ENCODE measurements at places on chromosomes 5 and 9. TPM values are rescaled to one million over a fixed set of nuclear protein-coding genes. Genes with fewer than 3 reads are reported as not detected.

GRCh38 chr5:127355337-127355736, 64.7 kb downstream of the MEGF10 start:
- H3K4me3 ChIP-seq: no peak overlapping the region
- H3K27ac ChIP-seq: no peak overlapping the region
- DNase-seq: no peak
- no peaks in the 10 kb centered on the region for H3K4me1 ChIP-seq
- H3K27me3 ChIP-seq: no peaks in the 10 kb centered on the region

- H3K4me1 ChIP-seq: no peaks in the 10 kb centered on the region
- H3K27me3 ChIP-seq: no peaks in the 10 kb centered on the region
These were observed 71.0 kb downstream of the INVS start for GRCh38 chr9:100170085-100170484.

DNA sequence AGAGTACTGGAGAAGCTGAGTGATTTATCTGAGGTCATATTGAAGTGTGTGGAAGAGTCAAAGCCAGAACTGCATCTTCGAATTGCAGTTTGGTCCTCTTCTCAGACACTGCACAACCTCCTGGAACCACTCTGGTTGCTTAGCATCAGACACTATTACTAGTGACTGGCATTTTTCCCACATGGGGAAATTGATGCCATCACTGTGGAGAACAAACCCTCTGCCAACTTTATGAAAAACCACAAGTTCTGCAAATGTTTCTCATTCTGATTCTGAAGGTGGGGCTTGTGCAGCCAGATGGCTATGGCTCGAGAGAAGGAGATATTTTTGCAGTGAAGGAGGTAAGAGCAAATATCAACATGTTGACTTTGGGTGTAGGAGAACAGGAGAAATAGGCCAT, 67.2 kb downstream of the KCTD16 start:
- H3K36me3 ChIP-seq: no peaks in the 10 kb centered on the region
- no peaks in the 10 kb centered on the region for H3K4me1 ChIP-seq
- no peak for DNase-seq

GRCh38 chr9:70760228-70760627, 345.8 kb upstream of the KLF9 start:
- DNase-seq: no peak
- H3K27me3 ChIP-seq: no peaks in the 10 kb centered on the region
- H3K4me3 ChIP-seq: no peak overlapping the region
- no peak overlapping the region for H3K27ac ChIP-seq

DNA sequence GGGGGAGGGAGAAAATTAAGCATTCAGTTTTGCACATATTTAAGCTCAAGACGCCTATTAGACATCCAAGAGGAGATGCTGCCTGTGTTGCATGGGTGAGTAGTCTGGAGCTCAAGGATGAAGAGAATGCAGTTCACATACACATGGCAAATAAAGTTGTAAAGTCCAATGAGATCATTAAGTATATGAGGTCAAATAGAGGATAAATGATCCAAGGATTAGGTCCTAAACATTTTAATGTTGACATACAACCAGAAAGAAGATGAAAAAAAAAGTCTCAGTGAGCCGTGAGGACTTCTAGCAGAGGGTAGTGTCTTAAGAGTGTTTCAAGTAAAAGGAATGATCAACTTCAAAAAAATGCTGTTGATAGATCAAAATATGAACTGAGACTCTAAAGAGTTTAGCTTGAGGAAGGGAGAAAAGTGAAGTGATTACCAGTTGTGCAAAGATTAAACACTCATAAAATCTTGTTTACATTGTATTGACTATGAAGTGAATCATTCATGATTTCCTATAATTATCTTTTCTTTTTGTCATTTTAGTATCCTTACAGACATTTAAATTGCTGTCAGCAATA, 251.8 kb downstream of the ZNF608 start:
- no peaks in the 10 kb centered on the region for H3K4me1 ChIP-seq
- H3K36me3 ChIP-seq: no peaks in the 10 kb centered on the region
- no peak for DNase-seq
- no peaks in the 10 kb centered on the region for H3K27me3 ChIP-seq
- H3K4me3 ChIP-seq: no peak overlapping the region

DNA sequence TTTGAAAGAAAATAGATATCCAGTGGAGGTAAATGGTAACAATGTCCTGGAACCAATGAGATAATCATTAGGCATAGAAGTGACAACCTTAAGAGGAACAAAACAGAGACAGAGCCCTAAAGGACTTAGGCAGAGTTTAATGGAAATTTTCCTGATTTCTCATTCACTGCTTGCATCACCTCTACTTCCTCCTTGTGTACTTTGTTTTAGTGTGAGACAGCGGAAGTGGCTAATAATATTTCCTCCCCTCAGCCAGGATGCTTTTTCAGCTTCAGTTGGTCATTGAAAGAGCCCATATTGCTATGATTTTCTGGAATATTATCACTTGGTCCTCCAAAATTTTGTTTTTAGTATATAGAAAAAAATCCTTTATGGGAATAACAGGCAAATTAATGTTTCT, 153.4 kb upstream of the MPDZ start:
- no peaks in the 10 kb centered on the region for H3K4me1 ChIP-seq
- no peak for DNase-seq
- no peaks in the 10 kb centered on the region for H3K36me3 ChIP-seq
- no peak overlapping the region for H3K27ac ChIP-seq
- no peak overlapping the region for H3K4me3 ChIP-seq

DNA sequence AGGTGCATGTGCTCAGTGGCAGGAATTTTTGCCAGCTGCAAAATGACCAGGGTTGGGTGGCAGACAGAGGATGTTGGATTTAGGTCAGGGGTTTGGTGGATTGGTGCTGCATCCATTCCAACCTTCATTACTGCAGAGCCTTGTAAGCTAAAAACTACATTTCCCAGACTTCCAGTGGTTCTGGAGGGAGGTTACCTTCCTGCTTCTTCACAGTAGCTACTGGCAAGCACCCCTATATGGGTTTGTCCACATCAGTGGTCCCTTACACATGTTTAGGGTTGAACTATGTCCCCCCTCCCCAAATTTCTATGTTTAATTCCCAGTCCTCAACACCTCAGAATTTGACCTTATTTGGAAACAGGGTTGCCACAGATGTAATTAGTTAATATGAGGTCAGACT, 20.7 kb upstream of the IL17B start:
- no peaks in the 10 kb centered on the region for H3K36me3 ChIP-seq
- no peak overlapping the region for H3K4me3 ChIP-seq
- no peaks in the 10 kb centered on the region for H3K27me3 ChIP-seq
- H3K4me1 ChIP-seq: peaks cover 7% of the 10 kb centered on the region

GRCh38 chr5:74201334-74202081, 439.0 kb downstream of the ENC1 start:
- DNase-seq: peak; percentile 20
- no peak overlapping the region for H3K27ac ChIP-seq
- H3K4me3 ChIP-seq: no peak overlapping the region
- H3K4me1 ChIP-seq: peaks cover 5% of the 10 kb centered on the region

DNA sequence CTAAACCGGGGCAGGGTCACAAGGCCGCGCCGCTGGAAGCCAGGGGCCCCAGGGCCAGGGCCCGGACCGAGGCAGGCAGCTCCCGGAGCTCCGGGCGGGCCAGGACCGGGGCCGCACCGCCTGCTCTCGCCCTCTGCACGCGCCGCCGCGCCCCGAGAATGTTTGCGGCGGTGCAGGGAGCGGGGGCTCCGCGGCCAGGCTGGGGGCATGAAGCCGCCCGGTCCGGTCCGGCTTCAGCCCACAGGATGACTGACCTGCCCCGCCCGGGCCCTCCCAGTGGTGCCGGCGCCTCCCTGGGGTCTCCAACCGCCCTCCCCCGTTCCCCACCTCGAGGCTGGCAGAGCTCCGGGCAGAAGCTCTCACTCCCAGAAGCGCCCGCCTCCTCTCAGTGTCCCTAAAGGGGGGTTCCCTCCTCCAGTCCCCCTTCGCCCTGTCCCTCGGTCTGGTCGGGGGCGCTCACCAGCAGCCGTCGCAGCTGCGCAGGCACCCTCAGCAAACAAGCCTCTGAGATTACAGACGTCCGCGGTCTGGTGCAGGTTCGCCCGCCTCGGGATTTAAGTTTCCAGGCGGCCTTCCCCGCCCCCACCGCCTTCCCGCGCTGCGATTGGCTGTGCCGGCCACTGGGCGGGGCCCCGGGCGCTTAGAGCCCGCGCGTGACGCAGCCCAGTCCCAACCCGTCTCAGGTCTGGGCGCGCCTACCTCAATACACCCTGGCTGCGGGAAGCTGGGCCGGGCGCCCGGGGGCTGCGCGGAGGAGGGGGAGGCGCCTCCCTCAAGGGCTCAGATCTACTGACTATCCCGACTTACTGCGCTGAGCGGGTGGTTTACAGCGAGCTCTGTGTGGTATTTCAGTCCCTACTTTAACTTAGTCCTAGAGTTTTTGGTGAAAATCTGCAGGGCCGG, at the start of gene CTSV:
Gene CTSV, minus strand, starts transcription at position 532 of the 903 bp plus-strand sequence. CDS start 1,099 bp downstream, outside the sequence.
- H3K4me1 ChIP-seq: no peaks in the 10 kb centered on the region
- H3K36me3 ChIP-seq: no peaks in the 10 kb centered on the region
- peak; percentile 94 for DNase-seq
- H3K27ac ChIP-seq: peak within 1 kb of the TSS; percentile 22
- no peaks in the 10 kb centered on the region for H3K27me3 ChIP-seq

The ARSI gene
- total RNA-seq: not detected

The PCDHB11 gene
- total RNA-seq: 2.0 TPM

The IARS1 gene
- total RNA-seq: 94.0 TPM

The PKD2L2 gene
- total RNA-seq: not detected

The PCDHGA2 gene
- 6.4 TPM for total RNA-seq

The F2RL2 gene
- total RNA-seq: 0.33 TPM
